Right atrium auricular region (tissue), 2 donors: ENCODE measurements at places on chromosomes 7 and 10.

DNA sequence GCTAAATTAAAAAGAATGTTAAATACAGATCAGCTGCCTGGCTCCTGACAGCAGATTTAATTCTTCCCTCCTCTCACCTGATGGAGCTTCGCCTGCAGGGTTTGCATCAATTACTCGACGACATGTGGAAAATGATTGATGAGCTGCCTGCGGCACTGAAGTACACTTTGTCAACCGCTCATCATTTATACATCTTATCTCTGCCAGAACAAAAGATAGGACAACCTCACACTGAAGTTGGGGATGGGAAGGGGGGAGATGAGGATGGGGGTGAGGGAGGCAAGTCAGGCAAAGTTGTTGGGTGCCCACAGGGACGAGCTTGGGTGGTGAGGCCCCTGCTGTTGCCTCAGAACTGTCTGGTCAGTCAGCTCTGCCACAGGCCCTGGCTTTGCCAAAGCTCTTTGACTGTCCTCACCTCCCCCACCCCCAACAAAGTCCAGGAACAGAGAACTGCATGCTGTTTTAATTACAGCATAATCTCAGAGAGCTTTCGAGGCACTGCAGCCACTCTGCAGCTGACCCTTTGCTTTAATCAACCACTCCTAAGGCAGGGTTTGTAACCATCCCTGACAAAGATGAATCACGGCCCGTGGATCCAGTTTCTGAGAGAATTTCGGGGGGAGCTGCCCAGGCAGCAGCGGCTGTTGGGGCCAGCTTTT is 702.3 kb downstream of the LRMDA start:
- DNase-seq: no peak

DNA sequence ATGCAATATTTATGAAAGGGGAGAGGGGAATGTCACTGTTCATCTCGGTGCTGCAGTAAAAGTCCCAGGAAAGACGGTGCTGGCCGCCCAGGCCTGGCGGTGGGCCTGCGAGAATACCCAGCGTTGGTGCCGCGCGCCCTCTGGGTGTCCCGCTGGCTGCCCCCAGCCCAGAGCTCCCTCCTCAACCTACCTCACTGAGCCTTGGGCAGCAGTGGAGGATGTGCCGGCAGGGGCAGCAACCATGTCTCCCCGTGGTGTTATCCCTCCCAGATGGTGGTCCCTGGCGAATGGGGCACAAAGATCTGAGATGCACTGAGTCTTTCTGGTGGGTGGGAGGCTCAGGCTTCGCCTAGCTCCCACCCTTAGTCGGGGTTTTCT is 9.5 kb upstream of the TLX1 start:
- no peak for DNase-seq

GRCh38 chr7:11297764-11298163 is 324.1 kb downstream of the PHF14 start:
- DNase-seq: no peak

- no peak for DNase-seq
These were observed 26.4 kb downstream of the BMPR1A start for GRCh38 chr10:86782701-86783418.

DNA sequence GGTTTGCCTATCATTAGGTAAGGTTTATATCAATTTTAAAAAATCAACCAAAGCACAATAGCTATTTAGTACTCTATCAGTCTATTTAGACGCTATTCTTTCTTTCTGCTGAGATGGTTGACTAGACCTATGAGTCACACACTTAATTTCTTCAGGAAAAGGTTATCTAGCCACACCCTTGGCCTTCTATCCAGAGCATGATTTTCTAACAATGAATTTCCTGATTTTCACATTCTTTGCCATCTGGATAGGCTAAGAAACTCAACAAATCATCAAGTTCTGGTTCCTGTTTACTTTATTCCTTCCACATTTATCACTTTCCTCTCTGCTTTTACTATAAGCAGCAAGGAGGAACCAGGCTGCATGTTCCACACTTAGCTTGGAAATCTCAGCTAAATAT is 8.1 kb downstream of the PRPS1L1 start:
- no peak for DNase-seq

- DNase-seq: no peak
These were observed 351.2 kb downstream of the GFRA1 start for GRCh38 chr10:115921795-115922194.

DNA sequence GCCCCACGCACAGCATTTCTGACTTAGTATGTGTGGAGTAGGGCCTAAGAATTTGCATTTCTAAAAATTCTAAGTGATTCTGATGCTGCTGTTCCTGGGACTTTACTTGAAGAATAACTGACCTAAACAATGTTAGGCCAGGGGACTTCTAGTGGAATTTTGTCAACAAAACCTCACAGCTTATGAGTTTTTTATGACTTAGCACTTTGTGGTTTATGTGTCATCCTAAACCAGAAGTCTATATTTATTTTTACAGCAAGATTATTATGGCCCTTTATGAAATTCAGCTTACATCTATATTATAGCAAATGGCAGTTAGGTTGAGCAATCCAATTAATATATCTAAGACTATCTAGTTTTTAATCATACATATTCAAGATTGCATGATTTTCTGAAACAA is 24.6 kb upstream of the BET1 start:
- no peak for DNase-seq

DNA sequence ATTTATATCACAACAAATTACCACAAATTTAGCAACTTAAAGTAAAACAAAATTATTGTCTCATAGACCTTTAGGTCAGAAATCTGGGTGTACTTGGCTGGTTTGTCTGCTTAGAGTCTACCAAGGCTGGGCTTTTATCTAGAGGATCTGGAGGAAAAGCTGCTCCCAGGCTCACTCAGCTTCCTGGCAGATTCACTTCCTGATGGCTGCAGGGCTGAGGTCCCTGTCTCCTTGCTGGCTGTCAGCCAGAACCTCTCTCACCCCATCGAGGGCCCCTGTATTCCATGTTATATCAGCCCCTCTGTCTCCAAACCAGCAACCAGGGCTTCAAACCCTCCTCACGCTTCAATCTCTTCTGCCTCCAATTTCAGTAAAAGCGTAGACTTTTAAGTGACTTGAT is 734.9 kb downstream of the NRG3 start:
- no peak for DNase-seq

DNA sequence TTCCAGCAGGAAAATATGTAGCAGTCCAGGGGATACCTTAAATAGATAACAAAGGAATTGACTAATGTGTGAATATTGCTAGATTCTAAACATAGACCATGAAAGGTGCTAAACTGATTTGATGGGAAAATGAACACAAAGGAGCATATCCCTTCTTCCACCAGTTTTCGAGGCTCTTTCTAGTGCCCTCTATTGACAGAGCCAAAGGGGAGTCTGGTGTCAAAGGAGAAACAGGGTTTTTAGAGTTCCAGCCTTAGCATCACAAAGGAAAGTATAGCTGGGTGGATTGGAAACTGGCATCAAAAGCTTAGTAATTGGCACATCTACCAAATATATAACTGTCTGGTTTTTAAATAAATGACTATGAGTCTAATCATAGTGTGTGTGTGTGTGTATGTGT is 636.8 kb downstream of the ETV1 start:
- DNase-seq: no peak

DNA sequence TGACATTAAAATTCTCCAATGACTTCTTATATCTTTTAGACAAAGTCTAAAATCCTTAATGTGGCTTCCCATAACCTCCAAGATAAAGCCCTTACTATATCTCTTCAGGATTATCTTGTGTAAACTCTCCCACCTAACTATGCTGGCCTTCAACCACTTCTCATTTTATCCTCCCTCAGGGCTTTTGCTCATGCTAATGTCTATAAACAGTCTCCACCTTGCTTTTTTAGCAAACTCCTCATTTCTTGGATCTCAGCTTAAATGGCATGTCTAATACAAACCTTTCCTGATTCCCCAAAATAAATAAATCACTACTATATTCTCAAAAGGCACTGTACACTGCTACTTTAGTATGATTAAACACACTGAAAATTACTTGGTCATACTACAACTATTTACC is 181.2 kb downstream of the LRRN3 start:
- DNase-seq: no peak

- no peak for DNase-seq
These were observed 72.6 kb downstream of the COPG2 start for GRCh38 chr7:130595986-130596385.

DNA sequence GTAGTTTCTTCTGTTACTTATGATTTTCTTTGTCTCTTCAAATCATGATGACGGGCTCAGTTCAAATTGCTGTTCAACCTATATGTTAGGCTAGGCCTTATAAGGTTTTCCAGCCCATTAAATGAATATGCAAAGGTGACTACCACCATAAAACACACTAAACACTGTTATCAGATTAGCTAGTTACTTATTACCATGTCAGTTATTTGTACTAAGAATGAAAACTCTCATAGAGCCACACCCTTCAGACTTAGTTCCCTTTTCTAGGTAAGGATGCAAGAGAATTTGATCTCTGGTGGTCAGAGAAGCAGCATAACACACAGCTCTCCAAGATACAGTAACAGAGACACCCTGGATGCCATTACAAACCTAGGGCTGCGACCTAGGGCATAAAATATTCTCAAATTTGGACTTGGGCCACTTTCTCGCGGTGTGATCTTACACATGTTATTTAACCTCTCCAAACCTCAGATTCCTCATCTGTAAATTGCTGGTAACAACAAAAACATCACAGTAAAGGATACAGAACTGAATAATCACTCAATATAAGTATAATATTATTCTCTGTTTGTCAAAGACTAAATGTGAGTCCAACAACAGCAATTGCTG is 35.6 kb downstream of the ANKMY2 start:
- no peak for DNase-seq

DNA sequence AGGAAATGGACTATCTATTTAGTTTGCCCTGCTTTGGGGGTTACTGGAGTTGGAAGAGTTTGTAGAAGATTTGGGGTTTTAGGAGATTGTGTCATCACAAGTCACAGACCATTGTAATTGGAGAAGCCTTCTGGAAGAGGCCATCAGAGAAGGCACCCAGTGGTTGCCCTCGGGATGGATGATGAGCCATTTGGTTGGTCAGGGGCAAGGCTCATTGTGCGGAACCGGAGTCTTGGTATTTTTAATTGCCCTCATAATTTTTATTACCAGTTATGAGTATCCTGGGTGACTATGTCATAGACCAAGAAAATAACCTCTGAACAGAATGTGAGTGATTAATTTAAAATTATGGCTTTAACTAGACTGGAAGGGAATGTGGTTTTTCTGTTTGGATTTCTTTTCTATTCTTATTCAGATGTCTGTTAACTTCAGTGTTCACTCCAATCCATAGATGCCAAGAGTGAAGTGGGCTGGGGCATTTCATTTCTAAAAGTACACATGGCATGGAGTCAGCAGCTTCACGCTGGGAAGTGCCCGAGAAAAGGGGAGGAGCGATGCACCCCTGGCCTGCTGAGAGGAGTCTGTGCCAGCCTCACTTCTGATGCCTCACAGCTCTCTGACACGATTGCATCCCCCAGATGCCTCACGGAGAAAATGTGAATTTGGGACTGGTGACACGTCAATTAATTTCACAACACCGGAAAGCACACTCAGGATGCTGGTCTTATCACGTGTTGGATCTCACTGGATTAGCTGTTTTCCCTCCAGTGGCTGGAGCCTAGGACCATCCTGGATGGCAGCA is 225.6 kb upstream of the IGFBP3 start:
- DNase-seq: no peak

- DNase-seq: no peak
These were observed 24.7 kb upstream of the PDLIM1 start for GRCh38 chr10:95315509-95315908.

DNA sequence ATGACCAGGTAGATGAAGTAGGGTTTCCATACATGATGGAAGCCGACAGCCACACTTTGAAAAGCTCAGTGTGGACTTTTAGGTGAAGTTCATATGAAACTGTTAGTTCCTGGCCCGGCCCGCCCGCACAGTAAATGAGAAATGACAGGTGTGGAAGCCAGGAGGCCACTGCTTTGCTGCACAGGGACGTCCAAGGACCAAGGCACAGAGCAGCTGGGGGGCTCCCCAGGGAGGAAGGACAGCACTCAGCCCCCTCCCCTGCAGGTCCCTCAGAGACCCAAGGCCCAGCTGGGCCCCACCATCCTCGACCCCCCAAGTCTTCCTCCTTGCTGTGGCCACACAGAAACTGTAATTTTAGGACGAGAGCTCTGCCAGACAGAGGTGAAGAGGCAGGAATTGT is 219.2 kb downstream of the PTPRN2 start:
- no peak for DNase-seq

- DNase-seq: no peak
These were observed 41.8 kb downstream of the APBB1IP start for GRCh38 chr10:26479766-26480492.

DNA sequence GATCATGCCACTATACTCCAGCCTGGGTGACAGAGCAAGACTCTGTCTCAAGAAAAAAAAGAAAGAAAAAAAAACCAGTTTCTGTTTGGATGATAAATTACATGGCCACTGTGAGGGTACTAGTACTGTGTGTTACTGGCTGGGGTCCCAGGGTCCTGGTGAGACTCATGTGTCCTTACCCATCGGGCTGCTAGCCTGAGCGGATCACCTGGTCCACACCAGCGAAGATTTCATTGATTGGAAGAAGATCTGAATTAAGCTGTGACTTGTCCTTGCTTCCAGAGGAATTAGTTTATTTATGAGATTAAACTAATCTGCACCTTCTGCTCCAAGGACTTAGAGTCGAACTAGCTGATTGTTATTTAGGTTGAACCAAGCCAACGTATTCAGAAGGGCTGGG is 40.0 kb upstream of the BAMBI start:
- no peak for DNase-seq

- no peak for DNase-seq
These were observed 117.7 kb upstream of the TNRC18 start for GRCh38 chr7:5541087-5541992.

- no peak for DNase-seq
These were observed 89.3 kb upstream of the RNF148 start for GRCh38 chr7:122791959-122792545.

- no peak for DNase-seq
These were observed 269.9 kb upstream of the FERD3L start for GRCh38 chr7:19415123-19415522.

DNA sequence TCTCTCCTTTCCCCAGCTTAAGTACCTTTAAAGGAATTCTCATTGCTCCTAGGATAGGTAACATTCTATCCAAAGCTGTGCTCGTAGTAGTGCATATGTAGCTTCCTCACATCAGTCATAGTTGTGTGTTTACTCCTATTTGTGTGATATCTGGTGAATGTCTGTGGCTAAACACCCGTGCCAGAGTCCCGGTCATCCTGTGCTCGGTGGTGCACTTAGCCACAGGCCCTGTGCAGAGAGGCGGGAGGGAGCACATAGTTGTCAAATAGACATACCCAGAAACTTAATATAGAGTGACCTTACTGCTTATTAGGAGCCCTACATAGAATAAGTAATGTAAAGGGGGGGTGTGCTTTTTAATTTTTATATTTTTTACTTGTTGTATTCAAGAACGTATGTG is 76.6 kb downstream of the RBM33 start:
- DNase-seq: no peak

- DNase-seq: no peak
These were observed 29.6 kb upstream of the AKR1C3 start for GRCh38 chr10:5064656-5065055.

GRCh38 chr10:100984672-100985177 is 2.6 kb downstream of the MRPL43 start:
- DNase-seq: no peak

GRCh38 chr10:110239892-110240291 is 32.5 kb downstream of the MXI1 start:
- DNase-seq: no peak

GRCh38 chr10:103893817-103894216 is 24.2 kb downstream of the STN1 start:
- no peak for DNase-seq

- DNase-seq: no peak
These were observed 609 bp downstream of the DOCK4 start for GRCh38 chr7:112205343-112206237.

- no peak for DNase-seq
These were observed 59.9 kb upstream of the DUSP5 start for GRCh38 chr10:110437761-110438341.
